ENCODE measurements at places on chromosomes 5 and 9. TPM values are rescaled to one million over a fixed set of nuclear protein-coding genes. Genes with fewer than 3 reads are reported as not detected.

The MED10 gene
- 50.6 TPM for total RNA-seq

The NME5 gene
- total RNA-seq = not detected

GRCh38 chr9:127794001-127794791 lies 8.4 kb downstream of the CDK9 start:
- H3K4me3 ChIP-seq = no peak overlapping the region
- H3K4me1 ChIP-seq = peaks cover 16% of the 10 kb centered on the region

- H3K27ac ChIP-seq = no peak overlapping the region
- H3K36me3 ChIP-seq = no peaks in the 10 kb centered on the region
- no peak for DNase-seq
- H3K4me1 ChIP-seq = no peaks in the 10 kb centered on the region
Observed at GRCh38 chr5:68875351-68875750, 218.5 kb upstream of the SLC30A5 start.

DNA sequence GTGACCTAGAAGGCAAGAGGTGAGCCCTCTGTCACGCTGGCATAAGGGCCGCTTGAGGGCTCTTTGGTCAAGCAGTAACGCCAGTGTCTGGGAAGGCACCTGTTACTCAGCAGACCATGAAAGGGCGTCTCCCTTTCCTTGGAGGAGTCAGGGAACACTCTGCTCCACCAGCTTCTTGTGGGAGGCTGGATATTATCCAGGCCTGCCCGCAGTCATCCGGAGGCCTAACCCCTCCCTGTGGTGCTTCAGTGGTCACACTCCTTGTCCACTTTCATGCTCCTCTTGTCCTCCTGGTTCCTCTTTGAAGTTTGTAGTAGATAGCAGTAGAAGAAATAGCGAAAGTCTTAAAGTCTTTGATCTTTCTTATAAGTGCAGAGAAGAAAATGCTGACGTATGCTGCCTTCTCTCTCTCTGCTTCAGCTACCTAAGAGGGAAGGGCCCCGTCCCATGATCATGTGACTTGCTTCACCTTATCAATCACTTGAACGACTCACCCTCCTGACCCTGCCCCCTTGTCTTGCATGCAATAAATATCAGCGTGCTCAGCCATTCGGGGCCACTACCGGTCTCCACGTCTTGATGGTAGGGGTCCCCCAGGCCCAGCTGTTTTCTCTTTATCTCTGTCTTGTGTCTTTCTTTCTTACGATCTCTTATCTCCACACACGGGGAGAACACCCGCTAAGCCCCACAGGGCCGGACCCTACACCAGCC lies 16.7 kb upstream of the SCGB3A1 start:
- DNase-seq = peak; percentile 70
- no peaks in the 10 kb centered on the region for H3K27me3 ChIP-seq
- H3K27ac ChIP-seq = peak overlapping the region; percentile 55
- H3K4me3 ChIP-seq = no peak overlapping the region
- no peaks in the 10 kb centered on the region for H3K36me3 ChIP-seq
- peaks cover 8% of the 10 kb centered on the region for H3K4me1 ChIP-seq

GRCh38 chr5:120092649-120093048 lies 371.5 kb upstream of the PRR16 start:
- H3K27me3 ChIP-seq = no peaks in the 10 kb centered on the region
- no peaks in the 10 kb centered on the region for H3K4me1 ChIP-seq
- H3K27ac ChIP-seq = no peak overlapping the region
- no peak for DNase-seq
- no peak overlapping the region for H3K4me3 ChIP-seq

- no peak for DNase-seq
- no peak overlapping the region for H3K27ac ChIP-seq
- no peaks in the 10 kb centered on the region for H3K4me1 ChIP-seq
- H3K36me3 ChIP-seq = no peaks in the 10 kb centered on the region
- H3K27me3 ChIP-seq = no peaks in the 10 kb centered on the region
Observed at GRCh38 chr5:72290356-72291133, 29.5 kb downstream of the MRPS27 start.
